ENCODE measurements at places on chromosomes 12 and 14. TPM values are rescaled to one million over a fixed set of nuclear protein-coding genes. Genes with fewer than 3 reads are reported as not detected.

DNA sequence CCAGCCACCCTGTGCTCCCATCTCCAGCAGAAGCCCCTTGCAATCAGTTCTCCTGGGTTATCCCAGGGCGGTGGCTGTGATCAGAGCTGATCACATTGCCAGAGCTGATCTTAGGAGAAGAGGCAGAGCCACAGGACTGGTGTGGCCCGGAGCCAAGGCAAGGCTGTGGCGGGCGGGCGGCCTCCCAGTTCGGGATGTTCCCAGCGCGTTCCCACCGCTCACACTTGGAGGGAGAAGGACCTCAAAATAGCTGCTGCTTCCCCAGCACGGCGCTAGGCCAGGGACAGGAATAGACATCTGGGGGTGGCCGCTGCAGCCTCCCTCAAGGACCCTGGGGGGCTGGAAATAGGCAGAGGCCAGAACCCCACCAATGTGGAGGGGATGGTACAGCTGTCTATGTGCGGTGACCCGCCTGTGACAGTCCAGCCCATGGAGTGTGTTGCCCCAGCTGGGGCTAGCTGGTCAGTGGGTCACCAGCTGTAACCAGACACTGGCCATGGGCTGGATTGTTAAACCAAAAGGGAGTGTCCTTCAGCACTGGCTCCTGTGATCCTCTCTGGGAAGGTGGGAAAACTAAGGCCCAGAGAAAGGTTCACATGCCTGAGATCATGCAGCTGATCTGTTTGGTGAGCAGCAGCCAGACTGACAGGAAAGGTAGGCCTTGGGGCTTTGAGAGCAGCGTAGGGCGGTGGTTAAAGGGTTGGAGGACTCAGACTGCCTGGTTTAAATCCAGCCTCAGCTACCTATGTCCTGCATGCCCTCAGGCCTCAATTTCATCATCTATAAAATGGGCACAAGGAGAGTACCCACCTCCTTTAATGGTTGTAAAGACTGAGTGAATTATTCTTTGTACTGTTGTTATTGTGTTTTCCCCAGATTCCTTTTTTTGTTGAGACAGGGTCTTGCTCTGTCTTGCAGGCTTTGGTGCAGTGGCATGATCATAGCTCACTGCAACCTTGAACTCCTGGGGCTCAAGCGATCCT is 8.0 kb upstream of the POP5 start:
- DNase-seq = no peak

CCDC175 gene
- not detected for total RNA-seq

DNA sequence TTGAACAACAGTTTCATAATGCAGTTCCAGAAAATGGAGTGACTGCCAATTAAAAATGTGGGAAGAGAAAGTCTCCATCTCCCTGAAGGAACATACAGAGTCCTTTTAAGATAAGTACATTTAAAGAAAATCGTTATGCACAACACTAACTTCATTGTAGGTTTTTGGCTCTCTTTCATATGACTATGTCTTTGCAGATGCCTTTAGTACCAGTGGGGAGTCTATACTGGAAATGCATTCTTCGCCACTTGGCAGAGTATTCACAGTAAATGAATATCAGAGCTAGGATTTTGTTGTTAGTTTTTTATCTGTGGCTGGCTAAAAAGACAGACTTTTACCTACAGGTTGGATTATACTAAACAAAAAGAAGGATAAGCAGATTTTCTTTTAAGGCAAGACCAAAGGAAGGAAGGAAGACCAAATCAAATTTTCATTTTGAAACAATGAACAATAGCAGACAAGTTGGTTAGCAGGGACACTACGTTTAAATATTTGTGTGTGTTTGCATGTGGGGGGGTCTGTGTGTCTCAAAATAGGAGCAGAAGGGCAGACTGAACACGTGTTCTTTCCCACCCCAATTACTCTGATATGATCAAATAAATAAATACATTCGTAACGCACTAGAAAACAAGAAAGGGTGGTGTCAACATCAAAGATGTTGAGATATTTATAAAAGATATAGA is 124.5 kb downstream of the BTG1 start:
- no peak for DNase-seq

RIMBP2 gene
- total RNA-seq = not detected

FKBP3 gene
- 92.9 TPM for total RNA-seq

DNA sequence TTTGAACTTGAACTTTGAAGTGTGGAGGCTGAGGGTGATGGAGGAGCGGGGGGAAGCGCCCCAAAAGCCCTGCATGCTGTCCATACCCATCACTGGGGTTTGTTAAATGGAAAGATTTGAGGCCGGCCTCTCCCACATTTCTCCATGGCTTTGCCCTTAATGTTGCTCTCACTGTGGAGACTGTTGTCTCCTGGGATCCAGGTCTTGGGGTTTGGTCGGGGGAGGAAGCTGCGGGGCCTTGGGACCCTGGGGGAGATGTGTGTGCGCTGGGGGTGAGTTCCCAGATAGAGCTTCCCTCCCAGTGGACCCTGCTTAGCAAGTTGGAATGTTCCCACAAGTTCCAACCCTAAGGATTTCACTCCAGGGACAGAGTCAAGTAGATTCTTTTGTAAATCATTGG is 28.0 kb upstream of the LRTM2 start:
- no peak for DNase-seq

GRCh38 chr14:50967790-50968189 is 23.5 kb upstream of the PYGL start:
- no peak for DNase-seq

DNA sequence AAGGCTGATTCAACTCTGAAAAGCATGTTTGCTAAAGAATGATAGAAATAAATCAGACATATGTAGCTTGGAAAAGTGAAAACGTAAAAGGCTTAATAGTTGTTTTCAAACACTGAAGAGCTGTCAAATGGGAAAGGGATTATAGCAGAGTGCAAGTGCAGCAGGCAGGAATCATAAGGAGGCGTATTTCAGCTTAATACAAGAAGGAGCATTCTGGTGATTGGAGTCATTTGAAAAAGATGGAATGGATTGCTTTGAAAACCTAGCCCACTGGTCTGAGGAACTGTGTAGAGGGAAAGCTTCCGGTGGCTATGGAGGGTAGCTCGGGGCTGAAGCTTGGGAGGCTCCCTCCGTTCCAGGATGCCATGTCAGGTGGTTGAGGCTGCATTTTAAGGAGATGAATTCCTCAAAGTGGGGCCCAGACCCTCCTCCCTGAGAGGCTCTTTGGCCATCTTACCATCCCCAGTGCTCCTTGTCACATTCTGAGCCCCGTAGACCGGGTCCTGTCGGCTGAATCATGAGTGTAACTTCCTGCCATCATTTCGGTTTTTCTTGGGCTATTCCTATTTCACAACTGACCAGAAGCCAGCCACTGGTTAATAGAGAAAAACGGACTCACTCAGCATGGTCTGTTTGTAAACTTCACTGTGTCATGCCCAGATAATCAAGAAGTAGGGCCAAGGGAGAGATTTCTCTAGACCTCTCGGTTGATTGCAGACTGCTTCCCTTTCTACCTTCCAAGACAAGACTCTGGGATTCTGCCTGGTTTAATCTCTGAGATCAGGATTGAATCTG is 6.5 kb downstream of the WNT5B start:
- no peak for DNase-seq

- DNase-seq = no peak
Observed at GRCh38 chr12:6264402-6265037, 46.0 kb upstream of the PLEKHG6 start.

DNA sequence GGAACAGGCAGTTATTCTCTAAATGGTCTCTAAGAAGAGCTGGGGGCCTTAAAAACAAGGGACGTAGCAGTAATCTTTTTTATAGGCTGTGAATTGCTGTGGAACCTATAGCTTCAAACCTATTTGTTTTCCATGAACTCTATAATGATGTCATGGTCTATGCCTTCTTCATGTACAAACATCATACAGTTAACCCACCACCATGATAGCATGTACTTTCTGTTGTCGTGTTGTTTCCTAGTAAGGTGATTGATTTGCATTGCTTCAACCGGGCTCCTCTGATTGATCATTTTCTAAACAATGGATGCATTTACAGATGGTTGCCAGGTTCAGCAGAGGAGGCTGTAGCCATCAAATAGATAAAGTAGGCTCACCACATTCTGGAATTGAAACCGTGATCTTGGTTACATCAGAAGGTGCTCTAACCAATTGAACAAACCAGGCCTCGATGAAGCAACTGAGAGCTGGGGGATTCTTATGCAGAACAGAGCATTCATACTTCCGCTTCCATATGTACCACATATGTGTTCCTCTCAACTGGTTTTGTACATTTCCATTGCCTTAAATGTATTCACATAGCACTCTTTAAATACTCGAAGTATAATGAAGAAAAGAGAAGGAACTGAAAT is 25.6 kb upstream of the PCNX1 start:
- DNase-seq = no peak

KCNMB4 gene
- total RNA-seq = 2.1 TPM

DNA sequence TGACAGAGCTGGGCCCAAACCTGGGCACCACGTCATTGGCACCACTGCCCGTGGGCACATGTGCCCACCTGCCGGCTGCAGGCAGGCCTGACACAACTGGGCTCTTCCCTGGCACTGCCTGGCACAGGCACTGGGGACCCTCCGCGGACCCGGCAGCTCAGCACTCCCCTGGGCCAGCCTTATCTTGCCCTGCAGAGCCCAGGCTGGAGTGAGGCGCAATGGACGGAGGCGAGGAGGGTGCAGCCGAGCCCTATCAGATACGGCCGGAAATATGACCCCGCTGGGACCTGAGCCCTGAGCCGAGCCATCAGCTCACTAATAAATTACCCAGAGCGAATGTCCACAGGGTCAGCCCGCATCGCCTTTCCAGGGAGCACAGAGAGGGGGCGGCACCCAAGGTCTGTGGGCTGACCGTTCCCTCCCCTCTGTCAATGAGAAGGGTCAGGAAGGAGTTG is 1.7 kb upstream of the C14orf180 start:
- no peak for DNase-seq

DNA sequence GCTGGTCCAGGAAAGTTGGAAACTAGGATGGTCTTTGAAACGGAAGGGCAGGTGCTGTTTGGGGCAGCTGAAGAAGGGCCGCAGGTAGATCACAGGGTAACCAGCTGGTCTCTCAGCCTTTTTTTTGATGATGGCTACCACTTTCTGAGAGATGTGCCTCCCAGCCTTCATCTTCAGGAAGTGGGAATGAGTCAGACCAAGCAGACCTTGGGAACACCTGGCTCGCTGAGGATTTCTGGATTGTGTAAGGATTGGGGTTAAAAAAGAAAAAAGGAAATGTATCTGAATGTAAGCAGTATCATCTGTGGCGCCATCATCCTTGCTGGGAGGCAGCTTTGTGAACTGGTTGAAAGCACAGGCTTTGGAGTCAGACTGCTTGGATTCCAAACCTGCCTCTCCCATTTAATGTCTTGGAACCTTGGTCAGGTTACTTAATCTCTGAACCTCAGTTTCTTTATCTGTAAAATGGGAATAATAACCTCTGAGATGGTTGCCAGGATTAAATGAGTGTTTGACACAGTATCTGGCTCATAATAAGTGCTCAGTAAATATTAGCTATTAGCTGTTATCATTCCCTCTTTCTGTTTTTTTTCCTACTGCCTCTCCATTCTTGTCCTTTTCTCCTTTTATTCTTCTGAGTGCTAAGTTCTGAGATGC is 1.7 kb downstream of the PRPF40B start:
- DNase-seq = no peak

- no peak for DNase-seq
Observed at GRCh38 chr12:57104292-57104910, 6.8 kb downstream of the STAT6 start.

DNA sequence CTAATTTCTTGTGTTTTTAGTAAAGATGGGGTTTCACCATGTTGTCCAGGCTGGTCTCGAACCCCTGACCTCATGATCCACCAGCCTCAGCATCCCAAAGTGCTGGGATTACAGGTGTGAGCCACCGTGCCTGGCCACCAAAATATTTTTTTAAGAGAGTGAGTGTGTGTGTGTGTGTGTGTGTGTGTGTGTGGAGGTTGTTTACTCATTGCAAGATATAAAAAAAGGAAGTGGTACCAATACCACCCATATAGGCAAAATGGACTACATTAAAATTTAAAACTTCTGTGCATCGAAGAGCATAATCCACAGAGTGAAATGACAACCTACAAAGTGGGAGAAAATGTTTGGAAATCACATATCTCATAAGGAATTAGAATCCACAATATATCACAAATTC is 15.5 kb upstream of the CLEC2A start:
- no peak for DNase-seq

DNA sequence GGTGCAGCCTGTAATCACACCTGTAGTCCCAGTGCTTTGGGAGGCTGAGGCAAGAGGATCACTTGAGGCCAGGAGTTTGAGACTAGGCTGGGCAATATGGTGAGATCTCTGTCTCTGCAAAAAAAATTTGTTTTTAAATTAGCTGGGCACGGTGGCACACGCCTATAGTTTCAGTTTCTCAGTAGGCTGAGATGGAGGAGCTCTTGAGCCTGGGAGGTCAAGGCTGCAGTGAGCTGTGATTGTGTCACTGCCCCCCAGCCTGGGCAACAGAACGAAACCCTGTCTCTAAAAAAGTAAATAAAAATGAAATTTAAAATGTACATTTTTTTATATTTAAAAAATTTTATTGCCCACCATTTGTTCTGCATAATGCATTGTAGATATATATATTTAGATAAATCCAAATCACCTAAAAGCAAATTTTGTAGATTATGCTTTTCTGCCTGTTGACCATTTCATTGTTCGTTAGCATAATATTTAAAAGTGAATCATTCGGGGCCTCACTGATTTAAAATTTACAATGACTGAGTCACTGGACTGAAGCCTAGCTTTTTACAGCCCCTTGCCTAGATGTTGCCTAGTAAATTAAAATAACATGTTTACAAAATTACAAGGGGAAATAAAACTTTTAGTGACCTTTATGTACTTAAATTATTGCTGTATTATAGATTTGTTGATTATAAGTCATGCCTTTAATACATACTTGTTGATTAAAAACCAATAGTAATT is 87.9 kb downstream of the USP15 start:
- DNase-seq = no peak

DNA sequence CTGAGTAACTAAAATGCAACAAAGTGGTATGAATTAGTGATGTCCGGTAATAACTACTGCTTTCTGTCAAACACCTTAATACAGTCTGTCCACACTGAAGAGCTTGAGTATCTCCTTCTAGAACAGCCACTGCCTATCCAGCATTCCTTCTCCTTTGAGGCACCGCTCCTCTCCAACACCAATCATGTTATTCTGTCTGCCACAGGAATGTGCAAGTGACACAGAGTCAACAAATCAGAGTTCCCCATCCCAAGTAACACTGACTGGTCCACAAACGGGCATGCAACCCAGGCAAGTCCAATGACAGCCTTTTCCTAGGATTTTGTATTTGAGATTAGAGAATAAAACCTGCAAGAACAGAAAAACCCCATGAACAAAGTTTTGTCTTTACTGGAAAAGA is 3.8 kb downstream of the GXYLT1 start:
- no peak for DNase-seq

Measured in endothelial cell of umbilical vein (primary cell).